ENCODE measurements at places on chromosomes 1 and 21.
A peak's percentile ranks its signal among the peaks of the same experiment; 100 is the strongest.

- DNase-seq: no peak
These were observed 33.6 kb upstream of the RAVER2 start for GRCh38 chr1:64711266-64711665.

DNA sequence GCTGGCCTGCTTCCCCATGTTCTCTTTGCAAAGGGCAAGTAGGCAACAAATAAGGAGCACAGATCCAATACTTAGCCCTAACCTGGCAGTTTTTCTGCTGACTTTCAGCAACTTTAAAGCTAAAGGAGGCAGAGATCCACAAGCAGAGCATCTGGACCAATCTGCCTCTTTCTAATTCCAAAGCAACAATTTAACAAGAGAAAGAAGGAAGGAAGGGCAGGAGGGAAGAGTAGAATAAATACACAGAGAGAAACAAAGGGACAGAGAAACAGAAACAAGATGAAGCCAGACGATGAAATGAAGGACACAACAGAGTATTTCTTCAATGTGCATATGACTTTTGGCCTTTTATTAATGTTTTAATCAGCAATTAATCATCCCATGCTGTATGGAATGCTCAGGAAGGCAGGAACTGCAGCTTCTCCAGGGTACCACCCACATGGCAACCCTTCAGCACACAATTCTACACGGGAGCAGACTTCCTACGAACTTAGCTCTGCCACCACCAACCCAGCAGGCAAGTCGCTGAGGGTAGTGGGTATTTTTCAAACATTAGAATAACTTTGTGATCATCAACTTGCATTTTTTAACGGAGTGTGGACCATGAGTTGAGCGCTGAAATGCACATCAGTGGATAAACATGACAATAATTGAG lies 15.3 kb downstream of the CLCC1 start:
- DNase-seq: no peak

DNA sequence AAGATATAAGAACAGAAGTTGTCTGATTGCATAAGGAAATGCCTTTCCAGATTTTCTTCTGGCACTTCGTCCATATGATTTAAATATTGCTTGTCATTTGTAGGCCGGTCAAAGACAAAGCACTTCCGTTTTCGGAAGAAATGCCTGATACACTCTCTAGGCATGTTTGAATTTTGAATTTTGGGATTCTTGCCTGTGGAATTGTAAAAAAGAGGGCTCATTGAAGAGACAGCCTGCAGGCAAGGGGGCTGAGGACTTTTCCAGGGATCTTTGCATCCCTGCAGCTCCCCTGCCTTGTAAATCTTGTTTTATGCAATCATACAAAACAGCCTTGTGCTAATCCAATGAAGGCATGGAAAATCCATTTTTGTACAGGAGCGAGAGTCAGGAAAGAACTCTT lies 7.4 kb downstream of the GBP4 start:
- no peak for DNase-seq

DNA sequence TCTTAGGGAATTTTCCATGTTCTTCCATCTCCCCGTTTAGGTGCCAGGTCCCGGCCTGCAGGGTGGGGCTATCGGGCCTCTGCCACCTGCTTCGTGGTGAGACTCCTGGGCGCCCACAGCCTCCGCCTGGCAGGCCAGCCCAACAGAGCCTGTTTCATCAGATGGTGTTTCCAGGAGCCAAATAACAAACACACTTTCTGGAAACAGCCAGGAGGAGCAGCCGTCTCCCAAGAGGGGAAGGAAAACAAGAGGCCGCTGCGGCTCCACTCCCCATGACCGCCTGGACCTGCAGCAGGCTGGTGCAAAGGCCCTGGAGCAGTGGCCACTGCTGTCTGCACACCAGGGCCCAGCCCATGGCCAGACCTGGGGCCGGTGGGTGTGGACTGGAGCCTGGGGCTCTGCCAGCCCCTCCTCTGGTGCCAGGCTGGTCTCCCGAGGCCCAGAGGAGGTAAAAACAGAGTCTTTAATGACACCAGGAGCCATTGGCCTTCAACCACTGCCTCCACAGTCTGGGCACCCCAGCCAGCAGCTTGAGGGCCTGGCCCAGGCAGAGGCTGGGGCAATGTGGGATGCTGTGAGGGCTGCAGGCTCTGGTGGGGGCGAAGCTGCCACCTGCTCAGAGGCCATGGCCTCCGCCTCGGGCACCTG lies 55.0 kb downstream of the SLX9 start:
- DNase-seq: no peak

DNA sequence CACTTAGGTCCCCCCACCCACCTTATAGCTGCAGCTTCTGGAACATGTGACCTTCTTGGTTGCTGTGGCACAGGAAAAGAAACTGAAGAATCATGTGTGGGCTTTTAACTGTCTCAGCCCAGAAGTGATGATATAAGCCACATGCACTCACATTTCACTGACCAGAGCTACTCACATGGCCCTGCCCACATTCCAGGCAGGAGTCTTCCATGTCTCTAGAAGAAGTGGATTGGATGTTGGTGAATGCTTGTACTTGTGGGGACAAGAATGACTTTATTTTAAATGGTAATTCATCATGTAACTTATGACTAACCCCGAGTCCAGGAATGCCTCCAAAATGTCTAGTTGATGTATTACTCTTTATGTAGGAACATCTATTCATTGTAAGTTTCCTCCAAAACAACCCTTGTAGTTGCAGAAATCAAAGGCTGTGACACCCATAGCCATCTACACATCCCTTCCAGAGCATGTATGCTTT lies 15.8 kb upstream of the CAMK1G start:
- DNase-seq: no peak

- DNase-seq: no peak
These were observed 100.6 kb upstream of the RUNX1 start for GRCh38 chr21:35149698-35150097.

- no peak for DNase-seq
These were observed 1.8 kb downstream of the SLC45A3 start for GRCh38 chr1:205678286-205679111.

DNA sequence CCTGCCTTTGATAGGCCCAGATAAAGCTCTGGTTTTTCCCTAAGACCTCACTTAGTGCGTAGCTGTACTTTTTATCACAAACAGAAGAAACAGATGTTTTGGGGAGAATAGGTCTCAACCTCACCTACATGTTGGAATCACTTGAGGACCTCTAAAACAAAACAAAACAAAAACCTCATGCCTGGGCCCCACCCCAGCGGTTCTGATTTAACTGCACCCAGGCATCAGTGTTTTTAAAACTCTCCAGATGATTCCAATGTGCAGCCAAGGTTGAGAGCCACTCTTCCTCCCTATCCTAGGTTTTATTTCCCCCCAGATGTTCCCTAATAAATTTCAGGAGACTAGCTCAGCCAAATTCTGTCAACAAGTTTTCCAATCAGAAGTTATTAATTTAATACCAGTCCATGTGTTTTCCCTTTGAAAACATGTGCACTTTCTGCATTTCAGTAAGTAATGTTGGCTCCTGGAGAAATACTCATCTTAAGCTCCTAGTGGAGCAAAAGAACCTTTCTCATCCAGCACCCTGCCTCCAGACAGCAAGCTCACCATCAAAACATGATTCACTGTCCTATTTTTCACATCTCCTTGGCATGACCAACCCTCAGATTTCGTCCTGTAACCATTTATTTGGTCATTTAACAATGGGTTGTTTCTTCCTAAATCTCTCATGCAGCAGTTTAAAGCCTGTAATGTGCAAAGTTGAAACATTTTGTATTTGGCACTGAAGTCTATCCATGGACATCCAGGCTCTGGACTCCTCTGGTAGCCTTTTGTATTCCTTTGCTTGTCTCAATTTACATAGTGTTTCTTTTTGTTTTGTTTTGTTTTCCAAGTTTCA lies 27.5 kb downstream of the LRRC8C start:
- no peak for DNase-seq

DNA sequence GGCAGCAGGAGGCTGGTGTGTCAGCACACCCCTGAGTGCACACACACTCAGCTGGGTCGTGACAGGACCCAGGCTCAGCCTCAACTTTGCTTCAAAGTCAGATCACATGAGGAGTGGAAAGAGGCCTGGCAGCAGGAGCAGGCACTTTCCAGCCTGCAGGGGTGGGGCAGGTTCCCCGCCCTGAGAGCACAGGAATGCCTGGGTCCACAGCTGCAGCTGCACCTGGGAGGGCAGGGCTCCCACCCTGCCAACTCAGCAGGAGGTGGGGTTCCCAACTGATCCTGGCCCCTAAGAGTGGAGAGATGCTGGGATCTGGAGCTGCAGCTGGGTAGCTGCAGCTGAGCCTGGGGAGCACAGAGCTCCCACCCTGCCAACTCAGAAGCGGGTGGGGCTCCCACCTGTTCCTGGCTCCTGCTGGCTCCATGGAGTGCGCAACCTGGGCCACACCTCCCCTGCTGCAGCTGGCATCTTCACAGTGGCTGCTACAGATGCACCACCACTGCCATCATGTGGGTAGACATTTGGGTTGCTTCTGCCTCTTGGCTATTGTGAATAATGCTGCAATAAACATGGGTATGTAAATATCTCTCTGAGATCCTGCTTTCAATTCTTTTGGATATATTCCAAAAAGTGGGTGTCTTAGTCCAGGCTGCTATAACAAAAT lies 415.4 kb downstream of the TTLL7 start:
- DNase-seq: peak; percentile 53

- DNase-seq: no peak
These were observed 82.1 kb downstream of the OLFM3 start for GRCh38 chr1:101914473-101915242.

DNA sequence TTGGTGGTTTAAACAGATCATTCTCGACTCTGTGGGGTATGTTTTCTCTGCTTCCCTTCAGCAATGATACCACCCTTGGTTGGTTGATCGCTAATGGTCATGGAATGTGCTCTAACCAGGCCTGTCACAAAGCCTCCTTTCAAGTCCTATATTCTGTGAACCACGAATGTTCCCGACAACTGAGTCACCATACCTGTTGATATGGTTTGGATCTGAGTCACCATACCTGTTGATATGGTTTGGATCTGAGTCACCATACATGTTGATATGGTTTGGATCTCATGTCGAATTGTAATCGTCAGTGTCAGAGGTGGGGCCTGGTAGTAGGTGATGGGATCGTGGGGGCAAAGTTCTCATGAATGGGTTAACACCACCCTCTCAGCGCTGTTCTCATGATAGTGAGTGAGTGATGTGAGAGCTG lies 10.2 kb upstream of the CAMK2N1 start:
- DNase-seq: no peak

DNA sequence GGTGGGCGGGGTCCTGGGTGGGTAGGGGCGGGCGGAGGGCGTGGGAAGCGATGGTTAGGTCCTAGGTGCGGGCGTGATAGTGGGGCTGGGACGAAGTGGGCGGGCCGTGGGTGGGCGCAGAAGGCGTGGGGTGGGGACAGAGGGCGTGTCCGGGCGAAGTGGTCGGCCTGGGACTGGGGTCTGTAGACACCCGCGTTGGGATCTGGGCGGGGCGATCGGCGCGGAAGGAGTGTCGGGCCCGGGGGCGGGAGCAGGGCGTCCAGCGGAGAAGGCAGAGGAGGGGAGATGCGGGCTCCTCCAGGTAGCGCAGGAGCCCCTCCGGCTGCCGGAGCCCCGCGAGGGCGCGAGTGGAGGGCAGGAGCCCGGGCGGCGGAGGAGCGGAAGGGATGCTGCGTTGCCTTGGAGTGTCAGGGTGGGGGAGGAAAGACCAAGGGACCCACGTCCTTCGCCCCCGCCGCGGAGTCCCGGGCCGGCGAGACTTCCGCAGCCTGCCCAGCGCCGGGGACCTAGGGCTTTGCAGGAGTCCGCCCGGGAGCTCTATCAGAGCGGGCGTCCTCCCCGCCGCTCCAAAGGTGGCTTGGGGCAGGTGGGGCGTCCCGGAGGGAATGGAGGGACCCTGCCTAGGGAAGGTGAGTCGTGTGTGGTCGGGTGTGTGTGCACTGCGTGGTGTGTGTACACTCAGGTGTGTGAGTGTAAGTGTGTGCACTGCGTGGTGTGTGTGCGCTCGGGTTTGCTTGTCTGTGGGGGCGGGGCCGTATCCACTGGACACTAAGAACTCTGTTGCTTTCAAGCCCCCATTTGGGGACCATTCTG lies 27.0 kb upstream of the PRSS38 start:
- peak; percentile 35 for DNase-seq

- no peak for DNase-seq
These were observed 149.3 kb downstream of the AK5 start for GRCh38 chr1:77430966-77431690.

DNA sequence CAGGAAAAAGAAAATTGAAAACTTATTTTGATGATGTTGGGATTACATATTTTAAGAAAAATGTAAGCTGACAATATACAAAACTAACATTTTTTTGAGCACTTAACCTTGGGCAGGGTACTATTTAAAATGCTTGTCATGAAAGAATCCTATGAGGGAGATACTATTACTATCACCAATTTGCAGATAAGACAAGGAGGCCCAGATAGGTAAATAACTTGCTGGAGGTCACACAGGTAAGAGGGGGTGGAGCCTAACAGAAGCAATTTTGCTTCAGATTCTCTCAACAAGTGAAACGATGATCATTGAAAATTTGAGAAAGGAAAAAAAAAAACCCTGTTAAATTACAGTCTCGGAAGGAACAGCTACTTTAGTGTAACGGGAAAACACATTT lies 1.2 kb downstream of the GART start:
- no peak for DNase-seq

- DNase-seq: no peak
These were observed 46.8 kb upstream of the PSEN2 start for GRCh38 chr1:226823643-226824042.

DNA sequence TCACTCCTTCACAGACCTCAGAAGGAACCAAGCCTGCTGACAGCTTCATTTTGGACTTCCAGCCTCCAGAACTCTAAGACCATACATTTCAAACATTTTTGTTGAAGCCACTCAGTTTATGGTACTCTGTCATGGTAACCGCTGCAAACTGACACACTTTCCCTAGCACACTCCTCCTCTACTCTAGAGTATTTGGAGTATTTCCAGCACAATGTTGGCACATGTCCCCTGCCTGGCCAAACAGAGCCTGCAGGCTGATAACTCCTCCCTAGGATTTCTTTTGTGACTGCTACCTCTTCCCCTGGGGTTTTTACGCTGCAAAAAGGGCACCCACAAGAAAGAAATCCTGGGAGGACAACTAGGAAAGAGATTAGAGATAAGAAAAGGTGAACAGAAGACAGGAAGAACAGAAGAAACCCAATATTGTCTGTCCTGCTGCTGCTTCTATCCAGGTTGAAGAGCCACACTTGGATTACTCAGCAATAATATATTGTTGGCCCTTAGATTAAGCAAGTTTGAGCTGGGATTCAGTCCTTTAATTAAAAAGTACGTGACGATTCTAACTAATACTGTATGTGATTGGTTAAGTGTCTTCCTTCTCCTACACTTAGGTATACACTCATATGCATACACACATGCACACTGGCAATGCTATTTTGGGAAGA lies 844.1 kb downstream of the LTN1 start:
- DNase-seq: peak; percentile 4

DNA sequence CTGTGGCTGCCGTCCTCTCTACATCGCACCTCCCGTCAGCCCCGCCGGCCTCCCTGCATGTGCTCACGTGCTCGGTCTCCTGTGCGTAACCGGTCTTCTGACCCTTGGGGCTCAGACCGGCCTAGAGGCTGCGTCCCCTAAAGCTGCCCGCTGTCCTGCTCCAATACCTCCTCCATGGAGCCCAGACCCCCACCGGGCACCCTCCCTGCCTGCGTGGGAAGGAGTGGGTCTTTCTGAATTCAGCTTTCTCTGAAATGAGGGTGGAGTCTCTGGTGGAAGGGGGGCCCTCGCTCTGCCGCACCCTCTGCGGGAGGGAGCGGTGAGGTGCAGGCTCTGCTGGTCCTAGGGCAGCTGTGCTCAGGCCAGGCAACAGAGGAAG lies 18.7 kb upstream of the POFUT2 start:
- no peak for DNase-seq

All from NCI-H2029 (cell line).